NK-92 treated with Interleukin-12 subunit alpha and Interleukin-12 subunit beta, amount 100 ng/mL, for 24 hours (cell line): ENCODE measurements at places on chromosomes 13 and 19.

DNA sequence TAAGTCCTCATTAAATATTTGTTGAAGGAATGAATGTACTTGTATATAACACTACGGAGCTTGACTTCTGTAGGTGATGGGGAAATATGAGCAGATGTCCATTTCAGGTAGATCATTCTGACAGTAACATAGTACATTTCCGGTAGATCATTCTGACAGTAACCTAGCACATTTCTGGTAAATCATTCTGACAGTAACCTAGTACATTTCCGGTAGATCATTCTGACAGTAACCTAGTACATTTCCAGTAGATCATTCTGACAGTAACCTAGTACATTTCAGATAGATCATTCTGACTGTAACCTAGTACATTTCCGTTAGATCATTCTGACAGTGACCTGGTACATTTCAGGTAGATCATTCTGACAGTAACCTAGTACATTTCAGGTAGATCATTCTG lies 2.5 kb downstream of the PHF11 start:
- DNase-seq = no peak

DNA sequence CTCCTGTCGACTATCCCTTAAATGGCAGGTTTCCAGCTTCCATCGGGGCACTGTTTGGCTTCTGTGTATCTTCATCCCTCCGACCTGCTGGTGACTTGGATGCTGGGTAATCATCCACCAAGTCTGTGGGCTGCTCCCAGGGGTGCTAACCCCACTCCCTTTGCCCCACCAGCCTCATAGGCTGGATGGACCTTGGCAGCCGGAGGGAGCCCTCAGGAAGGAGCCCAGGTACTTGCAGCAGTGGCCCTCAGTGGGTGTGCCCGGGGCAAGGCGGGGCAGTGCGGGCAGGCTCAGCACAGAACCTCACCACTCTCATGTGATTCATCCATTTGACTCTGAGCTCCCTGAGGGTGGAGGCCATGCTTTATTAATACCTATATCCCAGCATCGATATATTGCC lies 27.4 kb upstream of the TUBGCP3 start:
- DNase-seq = no peak

- no peak for DNase-seq
These were observed 22.9 kb downstream of the BICRA start for GRCh38 chr19:47631681-47632446.

GRCh38 chr19:17415121-17415520 lies 4.7 kb upstream of the MVB12A start:
- no peak for DNase-seq

DNA sequence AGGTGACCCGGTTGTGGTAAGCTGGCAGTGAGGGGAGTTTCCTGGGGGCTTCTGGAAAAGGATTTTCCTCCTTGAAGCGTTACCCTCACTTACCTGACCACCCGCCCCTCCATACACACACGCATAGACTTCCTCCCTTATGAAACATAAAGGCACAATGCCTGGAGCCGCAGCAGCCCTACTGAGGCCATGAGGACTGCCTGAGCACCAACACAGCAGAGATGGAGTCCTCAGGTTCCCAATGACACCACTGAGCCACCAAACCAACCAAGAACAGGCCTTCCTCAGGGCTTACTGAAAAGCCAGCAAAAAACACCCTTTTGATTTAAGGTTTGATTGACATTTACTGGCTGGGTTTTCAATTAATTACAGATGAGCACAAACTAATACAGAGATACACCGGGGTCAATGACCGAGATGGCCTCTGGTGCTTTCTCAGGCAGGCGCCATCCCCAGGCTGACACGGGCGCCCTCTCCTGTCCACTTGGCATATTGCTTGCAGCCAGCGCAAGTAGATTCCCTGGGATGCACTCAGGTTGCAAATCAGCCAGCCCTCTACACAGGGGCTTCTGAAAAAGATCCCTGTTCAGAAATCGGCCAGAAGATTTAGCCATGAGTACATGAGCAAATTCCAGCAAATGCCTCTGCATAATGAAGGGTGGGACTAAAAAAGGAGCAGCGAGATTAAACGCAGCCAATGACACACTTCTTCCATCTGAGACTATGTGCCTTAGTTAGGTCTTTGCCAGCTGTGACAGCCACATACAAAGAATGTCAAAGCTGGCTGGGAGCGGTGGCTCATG lies 14.8 kb downstream of the OPA3 start:
- peak; percentile 14 for DNase-seq

GRCh38 chr19:11769995-11770394 lies 3.2 kb downstream of the ZNF441 start:
- no peak for DNase-seq

- DNase-seq = no peak
These were observed 2.3 kb downstream of the FNDC3A start for GRCh38 chr13:48977973-48978372.

DNA sequence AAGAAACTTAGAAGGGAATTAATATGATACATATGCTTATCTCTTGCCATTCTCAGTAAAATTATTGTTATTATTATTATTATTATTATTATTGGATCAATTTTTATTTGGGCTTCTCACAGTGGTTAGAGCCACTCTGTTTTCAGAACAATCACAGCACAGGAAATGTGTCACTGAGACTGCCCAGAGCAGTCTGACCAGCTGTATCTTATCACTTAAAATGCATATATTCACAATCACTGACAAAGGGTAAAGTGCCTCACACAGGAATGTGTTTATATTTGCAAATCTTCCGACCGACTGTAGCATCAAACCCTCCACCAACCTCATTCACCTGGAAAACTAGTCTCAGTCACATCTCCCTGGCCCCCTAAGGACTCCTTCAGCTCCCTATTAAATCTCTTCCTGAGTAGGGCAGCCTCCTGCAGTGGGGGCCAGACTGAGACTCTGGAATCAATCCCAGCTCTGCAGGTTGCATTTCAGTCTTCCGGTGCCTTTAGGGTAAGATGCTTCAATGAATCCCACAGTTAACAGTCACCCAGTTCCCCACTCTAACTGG lies 738.3 kb upstream of the SLITRK5 start:
- no peak for DNase-seq

- no peak for DNase-seq
These were observed 3.0 kb downstream of the CNFN start for GRCh38 chr19:42386974-42387707.

- no peak for DNase-seq
These were observed 54.5 kb downstream of the KL start for GRCh38 chr13:33070713-33071112.

DNA sequence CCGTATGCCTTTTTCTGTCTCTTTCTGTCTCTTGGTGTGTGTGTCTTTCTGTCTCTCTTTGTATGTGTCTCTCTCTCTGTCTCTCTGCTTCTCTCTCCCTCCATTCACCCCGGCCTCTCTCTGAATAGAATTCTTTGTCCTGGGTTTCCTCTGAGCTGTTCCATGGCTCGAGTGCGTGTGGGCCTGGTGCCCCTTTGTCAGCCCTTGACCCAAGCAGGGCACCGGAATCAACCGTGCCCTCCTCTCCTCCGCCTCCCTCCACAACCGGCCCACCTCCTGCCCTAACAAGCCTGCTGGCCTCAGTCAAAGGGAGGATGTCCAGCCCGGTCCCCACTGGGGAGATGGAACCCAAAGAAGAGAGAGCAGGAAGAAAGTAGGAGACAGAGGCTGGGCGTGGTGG lies 3.2 kb downstream of the AXL start:
- no peak for DNase-seq

- no peak for DNase-seq
These were observed 469 bp downstream of the ABHD17A start for GRCh38 chr19:1884719-1885334.

DNA sequence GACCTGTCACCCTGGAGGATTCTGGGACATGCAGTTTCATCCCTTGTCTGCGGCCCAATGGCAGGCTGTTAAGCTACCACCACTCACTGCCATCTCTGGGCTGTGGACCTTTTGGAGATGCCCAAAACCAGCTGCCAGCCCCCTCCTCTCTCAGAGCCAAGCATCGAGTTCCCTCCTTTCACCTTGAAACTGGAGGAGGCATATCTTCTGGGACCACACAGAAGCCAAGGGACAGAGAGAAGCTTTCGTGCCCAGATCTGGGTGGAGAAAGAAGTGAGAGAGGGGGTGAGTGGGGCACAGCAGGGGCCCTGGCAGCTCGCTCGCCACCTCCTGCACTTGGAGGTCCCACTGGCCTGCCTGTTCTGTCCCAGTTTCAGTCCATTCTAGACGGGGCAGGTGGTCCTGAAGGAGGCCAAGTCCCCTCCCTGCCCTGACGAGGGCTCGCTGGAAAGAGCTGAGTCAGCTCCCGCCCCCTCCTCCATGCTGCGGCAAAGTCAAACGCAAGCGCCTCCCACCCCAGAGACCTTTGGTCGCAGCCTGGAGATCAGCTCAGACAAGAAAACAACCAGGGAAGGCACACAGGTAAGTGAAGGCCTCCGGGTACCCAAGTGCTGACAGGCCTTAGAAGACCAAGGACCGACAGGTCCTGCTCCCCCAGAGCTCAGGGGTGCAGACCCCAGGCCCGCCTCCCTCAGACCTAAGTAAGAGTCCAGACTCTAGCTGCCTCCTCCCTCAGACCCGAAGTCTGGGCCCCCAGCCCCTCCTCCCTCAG lies 3.8 kb downstream of the BCAT2 start:
- no peak for DNase-seq

- DNase-seq = no peak
These were observed 93.2 kb downstream of the TEX29 start for GRCh38 chr13:111413407-111414187.

DNA sequence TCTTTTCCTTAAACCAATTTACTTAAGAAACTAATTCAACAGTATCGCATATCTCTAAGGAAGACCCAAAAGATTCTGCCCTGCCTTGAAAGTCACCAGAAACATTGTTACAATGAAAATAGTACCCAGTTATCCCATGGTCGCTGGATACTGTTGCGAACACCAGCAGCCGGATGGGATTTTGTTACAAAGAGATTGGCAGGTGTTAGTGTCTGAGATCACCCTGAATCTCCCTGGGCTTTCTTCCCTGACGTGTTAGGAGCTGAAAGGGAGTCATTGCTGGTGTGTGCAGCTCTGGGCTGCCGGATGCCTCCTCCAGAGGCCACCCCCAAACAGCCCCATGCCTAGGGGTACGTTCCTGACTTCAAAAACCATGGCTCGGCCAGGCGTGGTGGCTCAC lies 38.2 kb downstream of the PTPRS start:
- no peak for DNase-seq

- DNase-seq = no peak
These were observed 39.8 kb downstream of the KCTD12 start for GRCh38 chr13:76846363-76846762.

DNA sequence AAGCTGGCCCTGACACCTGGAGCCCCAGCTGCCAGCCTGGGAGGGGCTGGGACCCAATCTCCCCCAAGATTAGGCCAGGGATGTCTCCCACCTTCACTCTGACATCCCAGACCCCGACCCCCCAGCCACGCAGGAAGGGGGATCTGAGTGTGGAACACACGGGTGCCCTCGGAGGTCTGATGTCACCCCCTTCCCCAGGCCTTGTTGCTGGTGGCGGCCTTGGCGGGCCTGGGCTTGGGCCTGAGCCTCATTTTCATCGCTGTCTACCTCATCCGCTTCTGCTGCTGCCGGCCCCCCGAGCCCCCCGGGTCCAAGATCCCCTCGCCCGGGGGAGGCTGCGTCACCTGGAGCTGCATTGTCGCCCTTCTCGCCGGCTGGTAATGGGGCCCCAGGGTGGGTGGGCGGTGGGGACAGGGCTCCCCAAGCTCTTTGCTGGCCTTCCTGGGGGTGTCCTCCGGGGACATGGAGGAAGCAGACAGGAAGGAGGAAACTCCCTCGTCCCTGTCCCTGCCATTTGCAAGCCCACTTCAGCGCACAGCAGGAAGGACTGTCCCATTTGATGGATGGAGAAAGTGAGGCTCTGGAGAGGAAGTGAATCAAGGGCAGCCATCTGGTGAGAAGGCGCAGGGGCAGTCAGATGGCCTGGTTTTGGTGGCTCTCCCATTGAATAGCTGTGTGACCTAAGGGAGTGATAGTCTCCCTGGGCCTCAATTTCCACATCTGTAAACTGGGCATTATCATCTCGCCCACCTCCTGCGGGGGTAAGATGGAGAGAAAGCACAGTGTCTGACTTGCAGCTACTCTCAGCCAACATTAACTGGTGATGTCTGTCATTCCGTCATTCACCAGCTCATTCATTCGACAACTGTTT lies 3.9 kb downstream of the TTYH1 start:
- DNase-seq = no peak

DNA sequence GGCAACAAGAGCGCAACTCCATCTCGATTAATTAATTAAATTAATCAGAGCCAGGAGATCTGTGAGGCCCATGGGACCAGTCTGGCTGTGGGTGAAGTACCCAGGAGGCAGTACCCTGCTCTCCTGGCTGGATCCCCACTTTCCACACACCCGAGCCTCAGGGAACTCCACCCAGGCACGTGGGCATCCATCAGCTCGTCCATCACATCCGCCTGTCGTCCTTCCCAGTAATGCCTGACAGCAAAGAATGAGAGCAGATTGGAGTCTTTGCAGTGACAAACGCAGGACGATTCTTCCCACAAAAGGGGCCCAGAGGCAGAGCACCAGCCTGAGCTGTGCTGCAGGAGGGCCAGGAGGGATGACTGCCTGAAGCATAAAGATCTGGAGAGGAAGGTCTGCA lies 35.8 kb downstream of the VSTM2B start:
- no peak for DNase-seq

DNA sequence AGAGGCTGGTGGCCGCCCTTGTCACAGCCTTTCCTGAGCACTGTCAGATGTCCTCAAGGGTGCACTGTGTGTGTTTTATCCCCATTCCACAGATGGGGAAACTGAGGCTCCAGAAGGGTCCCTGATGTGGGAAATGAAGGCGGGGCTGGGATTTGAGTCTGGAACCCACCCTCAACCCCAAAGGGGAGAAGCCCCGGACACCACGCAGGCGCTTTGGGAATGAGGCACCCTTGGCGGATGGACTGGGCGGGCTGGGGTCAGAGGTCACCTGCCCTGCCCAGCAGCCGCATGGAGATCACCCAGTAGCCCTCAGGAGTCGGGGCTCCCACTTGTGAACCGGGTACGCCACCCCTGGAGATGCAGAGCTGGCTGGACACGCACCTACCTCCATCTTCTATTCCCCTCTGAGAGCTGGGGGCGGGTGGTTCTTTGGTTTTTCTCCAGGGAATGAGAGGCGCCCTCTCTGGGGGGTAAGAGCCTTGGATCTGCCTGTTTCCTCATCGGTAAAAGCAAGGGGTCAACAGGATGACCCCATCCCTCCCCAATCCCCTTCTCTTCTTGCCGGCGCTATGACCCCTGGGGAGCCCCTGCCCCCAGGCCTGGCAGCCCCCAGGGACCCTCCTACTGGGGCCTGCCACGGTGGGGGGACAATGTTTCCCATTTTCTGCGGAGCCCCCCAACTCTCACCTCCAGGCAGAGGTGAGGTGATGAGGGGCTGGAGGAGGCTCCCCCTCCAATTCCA lies 8.3 kb upstream of the ONECUT3 start:
- DNase-seq = no peak

- DNase-seq = no peak
These were observed 13.8 kb downstream of the TGFB1 start for GRCh38 chr19:41339936-41340335.

GRCh38 chr19:21052902-21053301 lies 29.1 kb upstream of the ZNF714 start:
- no peak for DNase-seq

DNA sequence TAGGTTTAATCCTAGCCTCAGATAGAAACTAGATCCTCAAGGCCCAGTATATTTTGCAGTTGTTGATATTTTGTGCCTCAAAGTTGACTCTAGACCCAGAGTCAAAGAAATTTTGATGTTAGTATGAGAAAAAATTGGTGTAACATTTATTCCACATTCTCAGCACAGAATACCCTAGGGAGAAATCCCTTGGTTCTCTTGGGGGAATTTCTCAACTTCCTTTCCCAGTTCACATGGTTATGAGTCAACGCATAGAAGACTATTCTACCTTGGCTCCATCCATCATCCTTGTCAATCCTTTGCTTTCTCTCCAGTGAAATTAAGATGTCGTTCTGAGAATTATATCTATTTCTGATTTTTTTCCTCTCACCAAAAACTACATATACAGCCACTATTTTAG lies 145.3 kb downstream of the POSTN start:
- DNase-seq = no peak
